ENCODE measurements at places on chromosomes 2 and 18.
A peak's percentile ranks its signal among the peaks of the same experiment; 100 is the strongest.

DNA sequence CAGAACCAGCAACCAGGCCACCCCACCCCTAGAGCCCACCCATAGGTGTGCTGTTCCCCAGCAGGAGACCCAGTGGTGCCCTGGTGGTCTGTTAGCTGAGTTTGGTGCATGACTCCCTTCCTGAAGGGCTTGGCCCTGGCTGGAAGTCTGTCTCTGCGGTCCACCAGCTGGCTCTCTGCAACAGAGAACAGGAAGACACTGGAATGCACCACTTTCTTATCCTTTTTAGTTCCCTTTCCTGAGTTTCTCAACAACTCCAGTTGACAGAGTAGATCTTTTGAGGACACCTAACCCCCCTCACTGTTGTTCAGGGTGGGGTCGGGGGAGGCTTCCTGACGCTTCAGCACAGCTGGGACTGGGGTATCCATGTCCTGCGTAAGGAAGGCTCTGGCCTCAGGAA is 11.9 kb upstream of the RPL37A start:
- DNase-seq: no peak

GRCh38 chr2:194020155-194020554 is 1636.9 kb upstream of the SLC39A10 start:
- no peak for DNase-seq

GRCh38 chr2:173862612-173863217 is 102.5 kb downstream of the SP3 start:
- no peak for DNase-seq

DNA sequence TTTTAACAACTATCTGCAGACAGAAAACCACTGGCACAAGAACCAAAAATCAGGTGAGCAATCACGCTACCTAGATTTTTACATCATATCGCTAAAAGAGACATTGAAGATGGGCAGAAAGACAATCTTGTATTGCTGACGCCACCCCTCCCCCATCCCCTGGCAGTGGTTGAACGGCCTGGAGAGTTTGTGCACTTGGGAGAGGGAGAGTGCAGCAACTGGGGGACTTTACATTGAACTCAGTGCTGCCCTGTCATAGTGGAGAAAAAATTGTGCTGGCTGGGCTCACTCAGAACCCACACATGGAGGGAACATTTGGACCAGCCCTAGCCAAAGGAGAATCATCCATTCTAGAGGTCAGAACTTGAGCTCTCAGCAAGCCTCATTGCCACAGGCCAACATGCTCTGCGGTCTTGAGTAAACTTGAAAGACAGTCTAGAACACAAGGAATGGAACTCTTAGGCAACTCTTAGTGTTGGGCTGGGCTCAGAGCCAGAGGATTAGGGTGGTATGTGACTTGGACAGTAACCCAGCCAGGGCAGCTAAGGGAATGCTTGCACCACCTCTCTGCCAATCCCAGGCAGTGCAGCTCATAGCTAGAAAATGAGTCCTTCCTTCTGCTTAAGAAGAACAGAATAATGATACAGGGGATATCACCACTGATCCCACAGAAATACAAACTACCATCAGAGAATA is 220.0 kb upstream of the CYP26B1 start:
- peak; percentile 89 for DNase-seq

DNA sequence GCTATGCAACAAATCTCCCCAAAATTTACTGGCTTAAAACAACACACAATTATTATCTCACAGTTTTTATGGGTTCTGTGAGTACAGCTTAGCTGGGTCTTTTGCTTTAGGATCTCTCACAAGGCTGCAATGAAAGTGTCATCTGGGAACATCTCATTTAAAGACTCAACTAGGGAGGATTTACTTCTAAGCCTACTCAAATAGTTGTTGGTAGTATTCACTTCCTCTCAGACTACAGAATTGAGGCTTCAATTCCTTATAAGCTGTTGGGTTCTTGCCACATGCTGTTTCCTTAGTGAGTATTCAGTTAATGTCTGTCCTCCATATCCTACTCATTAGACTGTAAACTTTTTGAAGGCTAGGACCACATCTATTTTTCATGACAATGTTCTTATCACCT is 72.3 kb downstream of the MDH1 start:
- peak; percentile 98 for DNase-seq

- DNase-seq: no peak
Observed at GRCh38 chr2:3669656-3670055, 11.7 kb downstream of the ALLC start.

- peak; percentile 42 for DNase-seq
Observed at GRCh38 chr18:36821681-36822080, 7.1 kb downstream of the TPGS2 start.

DNA sequence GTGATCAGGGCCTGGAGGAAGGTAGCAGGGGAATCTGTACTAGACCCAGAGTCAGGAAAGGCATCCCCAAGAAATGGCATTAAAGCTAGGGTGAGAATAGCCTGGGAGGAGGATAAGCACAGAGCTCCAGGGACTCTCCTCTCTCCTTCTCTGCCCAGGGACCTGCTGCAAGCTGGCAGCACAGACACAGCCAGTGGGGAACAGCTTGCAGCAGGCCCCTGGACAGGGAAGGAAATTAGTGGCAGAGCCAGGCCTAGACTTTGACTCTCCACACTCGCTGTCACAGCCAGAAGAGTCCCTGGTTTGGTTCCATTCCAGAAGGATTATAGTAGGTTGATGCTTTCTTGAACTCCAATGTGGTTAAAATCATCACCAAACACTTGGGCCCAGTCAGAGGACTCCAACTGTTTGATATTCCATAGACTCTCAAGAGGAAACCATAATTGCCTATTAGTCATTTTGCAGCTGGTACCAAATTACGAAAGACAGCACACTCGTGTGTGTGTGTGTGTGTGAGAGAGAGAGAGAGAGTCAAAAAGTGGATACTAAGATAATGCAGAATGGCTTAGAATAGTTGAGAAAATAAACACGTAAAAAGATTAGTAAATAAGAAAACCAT is 95.5 kb upstream of the ATP8B1 start:
- DNase-seq: peak; percentile 96
